Endodermal cell (in vitro differentiated cells): ENCODE measurements at places on chromosomes 2 and 18. TPM values are rescaled to one million over a fixed set of nuclear protein-coding genes. Genes with fewer than 3 reads are reported as not detected.

- no peak overlapping the region for H3K27ac ChIP-seq
- no peaks in the 10 kb centered on the region for H3K27me3 ChIP-seq
- peaks cover 49% of the 10 kb centered on the region for H3K36me3 ChIP-seq
- DNase-seq, result no peak
Measured at GRCh38 chr2:174376967-174377366, 18.6 kb upstream of the SCRN3 start.

GRCh38 chr2:67145851-67146250 lies 251.3 kb upstream of the ETAA1 start:
- H3K4me3 ChIP-seq, result no peak overlapping the region
- no peaks in the 10 kb centered on the region for H3K4me1 ChIP-seq

DNA sequence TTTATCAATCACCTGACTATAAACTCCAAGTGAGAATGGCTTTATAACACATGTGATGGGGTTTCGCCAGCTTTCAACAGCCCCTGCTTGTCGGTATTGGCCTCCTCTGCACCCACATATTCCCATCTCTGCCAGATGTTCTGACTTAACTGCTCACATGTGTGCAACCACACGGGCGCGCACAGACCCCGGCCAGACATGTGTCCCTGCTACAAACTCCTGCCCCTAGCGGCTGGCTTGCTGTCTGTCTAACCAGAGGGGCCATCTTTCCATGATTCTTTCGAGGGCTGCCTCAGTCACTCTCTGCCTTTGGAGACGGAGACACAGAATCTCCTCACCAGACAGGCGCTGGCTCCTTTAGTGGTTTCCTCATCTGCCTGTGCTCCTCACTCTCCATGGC lies 15.3 kb downstream of the STON1 start:
- H3K27me3 ChIP-seq, result no peaks in the 10 kb centered on the region
- no peak overlapping the region for H3K27ac ChIP-seq
- peaks cover 12% of the 10 kb centered on the region for H3K4me1 ChIP-seq
- DNase-seq, result peak; percentile 77
- no peak overlapping the region for H3K4me3 ChIP-seq

GRCh38 chr2:58304843-58305242 lies 63.7 kb upstream of the FANCL start:
- peak; percentile 60 for DNase-seq
- no peaks in the 10 kb centered on the region for H3K4me1 ChIP-seq
- no peaks in the 10 kb centered on the region for H3K36me3 ChIP-seq
- no peak overlapping the region for H3K4me3 ChIP-seq
- H3K27me3 ChIP-seq, result no peaks in the 10 kb centered on the region

DNA sequence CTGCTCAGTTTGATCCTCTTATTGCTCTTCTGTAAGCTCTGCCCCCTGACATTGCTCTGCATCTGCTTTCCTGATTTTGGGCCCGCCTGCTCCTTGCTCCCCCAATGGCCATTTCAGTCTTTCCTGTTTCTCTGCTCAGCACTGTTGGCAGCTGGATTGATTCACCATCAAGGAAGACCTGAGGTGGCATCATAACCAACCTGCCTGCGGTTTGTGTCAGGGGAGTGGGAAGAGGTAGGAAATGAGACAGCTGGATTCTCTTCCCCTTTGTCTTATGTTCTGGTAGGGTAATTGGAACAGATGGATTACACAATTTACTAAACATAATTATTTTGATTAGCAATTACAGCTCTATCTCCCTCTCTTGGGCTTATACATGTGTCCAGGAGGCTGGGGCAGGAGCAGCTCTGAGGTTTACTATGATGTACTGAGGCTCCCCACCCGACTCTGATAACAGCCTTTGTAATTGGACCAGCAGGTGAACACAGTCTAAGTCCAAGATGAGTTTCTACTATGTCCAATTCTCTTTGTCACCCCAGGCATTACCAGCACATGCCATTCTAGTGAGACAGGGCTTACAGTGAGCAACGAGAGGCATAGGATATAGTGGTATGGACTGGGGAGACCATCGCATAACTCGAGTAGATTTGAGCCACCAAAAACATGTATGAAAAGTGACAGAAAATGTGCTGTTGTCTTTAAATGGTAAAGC lies 151.8 kb upstream of the MMADHC start:
- H3K4me3 ChIP-seq, result no peak overlapping the region
- peaks cover 3% of the 10 kb centered on the region for H3K4me1 ChIP-seq
- no peaks in the 10 kb centered on the region for H3K36me3 ChIP-seq

DNA sequence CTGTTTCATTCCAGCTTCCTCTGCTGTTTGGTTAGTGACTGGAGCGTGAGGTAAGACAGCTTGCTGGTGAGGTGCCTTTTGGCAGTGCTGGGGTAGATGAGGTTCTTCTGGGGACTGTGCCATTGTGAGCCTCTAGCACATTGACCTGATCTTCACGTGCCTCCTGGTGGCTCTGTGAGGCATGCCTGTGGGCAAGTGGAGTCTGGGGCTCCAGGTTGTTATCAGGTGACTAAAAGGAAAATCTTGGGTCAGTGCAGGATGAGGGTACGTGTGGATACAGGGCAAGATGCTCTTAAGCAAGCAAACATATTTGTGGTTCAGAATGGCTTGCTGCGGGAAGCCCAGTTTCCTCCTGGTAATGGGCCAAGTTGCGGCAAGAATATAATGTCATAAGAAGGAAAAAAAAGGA lies 75.4 kb downstream of the FHOD3 start:
- no peak for DNase-seq
- no peak overlapping the region for H3K27ac ChIP-seq
- H3K4me1 ChIP-seq, result no peaks in the 10 kb centered on the region
- no peaks in the 10 kb centered on the region for H3K27me3 ChIP-seq
- H3K4me3 ChIP-seq, result no peak overlapping the region
- no peaks in the 10 kb centered on the region for H3K36me3 ChIP-seq

Gene PTPRN
- total RNA-seq, result 1.1 and 1.2 TPM in 2 replicates

Gene INO80B
- 29.5 to 39.3 TPM (median 38.8 TPM) in 3 replicates for total RNA-seq

Gene IMPACT
- 40.6 and 44.0 TPM in 2 replicates for total RNA-seq

Gene ACTG2
- total RNA-seq, result 1.6 and 3.1 TPM in 2 replicates

Gene BCL11A
- 12.4 to 17.6 TPM (median 14.7 TPM) in 3 replicates for total RNA-seq
